ENCODE measurements at places on chromosomes 5 and 9.
A peak's percentile ranks its signal among the peaks of the same experiment; 100 is the strongest.

- peaks cover 2% of the 10 kb centered on the region for H3K4me1 ChIP-seq
- peak within 1 kb of the TSS; percentile 59 for H3K4me3 ChIP-seq
- DNase-seq, result peak; percentile 53
- H3K27ac ChIP-seq, result peak within 1 kb of the TSS; percentile 45
These were observed at the start of gene SUSD1 for GRCh38 chr9:112174965-112175795. Gene SUSD1, minus strand, starts transcription at chr9:112175297. Its CDS starts 62 bp downstream, at chr9:112175235.

- no peak overlapping the region for H3K27ac ChIP-seq
- DNase-seq, result no peak
- H3K36me3 ChIP-seq, result no peaks in the 10 kb centered on the region
- no peaks in the 10 kb centered on the region for H3K4me1 ChIP-seq
- H3K27me3 ChIP-seq, result no peaks in the 10 kb centered on the region
- no peak overlapping the region for H3K4me3 ChIP-seq
These were observed 57.3 kb upstream of the CD180 start for GRCh38 chr5:67253911-67254310.

DNA sequence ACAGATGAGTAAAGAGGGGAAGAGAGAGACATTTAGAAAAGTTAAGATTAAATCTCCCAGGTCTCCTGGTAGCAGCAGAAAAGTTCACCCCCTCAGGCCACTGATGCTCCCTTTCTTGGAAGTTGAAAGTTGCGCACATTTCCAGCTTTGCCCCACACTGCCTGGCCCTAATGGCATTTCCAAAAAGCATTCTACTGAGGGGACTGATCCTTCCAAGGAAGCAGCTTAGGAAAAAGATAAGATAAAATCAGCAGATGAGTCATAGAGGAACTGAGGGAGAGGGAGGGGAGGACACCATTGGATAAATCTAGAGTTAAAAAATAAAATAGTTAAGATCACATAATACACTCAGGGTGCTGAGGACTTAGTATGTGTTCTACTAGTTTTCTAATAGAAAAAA lies 67.6 kb upstream of the SLC12A2 start:
- peaks cover 2% of the 10 kb centered on the region for H3K4me1 ChIP-seq
- H3K27me3 ChIP-seq, result no peaks in the 10 kb centered on the region
- H3K36me3 ChIP-seq, result no peaks in the 10 kb centered on the region
- peak; percentile 68 for DNase-seq
- H3K4me3 ChIP-seq, result no peak overlapping the region

- no peak overlapping the region for H3K27ac ChIP-seq
- no peak overlapping the region for H3K4me3 ChIP-seq
- peak; percentile 88 for DNase-seq
These were observed 379.3 kb downstream of the PLK2 start for GRCh38 chr5:58080573-58080972.

GRCh38 chr9:37032713-37033112 lies 1.4 kb downstream of the PAX5 start:
- H3K36me3 ChIP-seq, result no peaks in the 10 kb centered on the region
- peaks cover 63% of the 10 kb centered on the region for H3K27me3 ChIP-seq
- no peak overlapping the region for H3K27ac ChIP-seq
- no peak for DNase-seq
- peaks cover 3% of the 10 kb centered on the region for H3K4me1 ChIP-seq
- no peak overlapping the region for H3K4me3 ChIP-seq

GRCh38 chr5:157279605-157280239 lies 13.8 kb downstream of the CYFIP2 start:
- no peak for DNase-seq
- H3K4me1 ChIP-seq, result no peaks in the 10 kb centered on the region

DNA sequence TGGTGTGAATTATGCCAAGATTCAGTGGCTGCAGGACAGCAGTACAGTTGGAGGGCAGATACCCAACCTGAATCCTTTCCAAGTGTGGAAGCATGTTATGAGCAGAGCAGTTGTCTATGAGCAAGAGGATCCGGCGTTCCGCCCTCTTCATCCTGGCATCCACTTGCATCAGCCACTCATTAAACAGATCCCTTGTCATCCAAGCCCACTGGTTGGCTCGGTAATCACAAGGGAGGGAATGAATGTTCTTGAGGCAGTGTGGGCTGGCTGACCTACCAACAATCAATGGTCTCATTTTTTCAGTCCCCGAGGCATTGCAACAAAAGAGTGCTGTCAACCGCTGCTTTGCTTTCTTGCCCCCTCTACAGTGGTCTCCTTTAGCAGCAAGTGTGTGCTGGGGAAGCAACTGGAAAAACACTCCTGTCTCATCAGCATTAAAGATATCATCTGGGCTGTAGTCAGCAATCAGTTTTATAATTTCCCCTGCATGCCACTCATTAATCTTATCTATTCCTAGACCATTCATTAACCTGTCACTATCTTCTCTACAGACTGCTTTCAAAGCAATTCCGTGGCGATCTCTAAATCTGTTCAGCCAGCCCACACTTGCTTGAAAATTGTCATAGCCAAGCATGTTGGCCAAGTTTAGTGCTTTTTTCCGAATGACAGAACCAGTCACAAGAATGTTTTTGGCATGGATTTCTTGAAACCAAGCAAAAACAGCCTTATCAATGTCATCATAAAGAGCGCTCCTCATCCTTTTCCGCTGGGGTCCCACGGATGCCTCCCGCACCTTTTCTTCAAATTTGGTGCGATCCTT lies 4.9 kb downstream of the TIGD6 start:
- no peak overlapping the region for H3K4me3 ChIP-seq
- peaks cover 4% of the 10 kb centered on the region for H3K4me1 ChIP-seq
- no peak overlapping the region for H3K27ac ChIP-seq
- H3K36me3 ChIP-seq, result no peaks in the 10 kb centered on the region
- H3K27me3 ChIP-seq, result no peaks in the 10 kb centered on the region

DNA sequence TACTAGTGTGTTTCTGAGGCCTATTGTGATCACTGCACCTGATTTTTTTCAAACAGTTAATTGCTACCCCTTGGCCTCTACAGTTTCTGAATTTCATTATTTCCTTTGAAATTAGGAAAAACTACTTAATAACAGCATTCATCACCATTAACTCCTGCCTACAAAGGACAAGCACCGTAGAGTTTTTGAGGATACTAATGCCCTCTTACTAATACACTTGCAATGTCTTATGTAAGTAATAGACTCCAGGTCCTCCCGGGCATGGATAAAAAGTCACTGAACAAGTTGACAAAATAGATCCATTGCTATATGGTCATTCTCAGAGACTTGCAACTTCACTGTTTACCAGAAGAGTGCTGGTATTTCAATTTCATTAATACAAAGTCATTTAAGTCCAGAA lies 1172.5 kb downstream of the CDH12 start:
- H3K27ac ChIP-seq, result no peak overlapping the region
- H3K4me3 ChIP-seq, result no peak overlapping the region
- no peaks in the 10 kb centered on the region for H3K27me3 ChIP-seq
- DNase-seq, result no peak
- H3K36me3 ChIP-seq, result no peaks in the 10 kb centered on the region

- peak; percentile 72 for DNase-seq
- H3K27me3 ChIP-seq, result no peaks in the 10 kb centered on the region
- H3K36me3 ChIP-seq, result no peaks in the 10 kb centered on the region
- peaks cover 8% of the 10 kb centered on the region for H3K4me1 ChIP-seq
- H3K4me3 ChIP-seq, result no peak overlapping the region
These were observed 25.6 kb downstream of the PDE8B start for GRCh38 chr5:77235846-77236721.

DNA sequence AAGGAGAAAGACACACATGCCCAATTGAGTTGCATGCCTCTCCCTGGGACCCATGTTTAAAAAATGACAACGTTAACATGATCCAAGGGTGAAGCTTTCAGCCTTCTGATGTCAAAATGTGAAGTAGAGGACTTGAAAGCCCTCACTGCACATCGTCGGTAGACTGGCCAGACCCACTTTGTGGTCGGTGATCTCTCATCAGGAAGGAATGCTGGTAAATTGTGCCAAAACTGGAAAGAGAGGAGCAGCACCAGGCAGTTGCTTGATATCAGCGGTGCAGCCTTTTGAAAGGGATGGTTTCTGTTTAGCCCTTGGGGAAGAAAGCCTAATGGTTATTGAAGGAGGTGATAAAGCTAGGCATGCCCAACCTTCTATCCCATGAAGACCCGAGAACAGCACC lies 125.3 kb upstream of the MARCHF11 start:
- no peaks in the 10 kb centered on the region for H3K27me3 ChIP-seq
- no peaks in the 10 kb centered on the region for H3K4me1 ChIP-seq
- no peaks in the 10 kb centered on the region for H3K36me3 ChIP-seq
- H3K4me3 ChIP-seq, result no peak overlapping the region
- no peak for DNase-seq
- no peak overlapping the region for H3K27ac ChIP-seq

DNA sequence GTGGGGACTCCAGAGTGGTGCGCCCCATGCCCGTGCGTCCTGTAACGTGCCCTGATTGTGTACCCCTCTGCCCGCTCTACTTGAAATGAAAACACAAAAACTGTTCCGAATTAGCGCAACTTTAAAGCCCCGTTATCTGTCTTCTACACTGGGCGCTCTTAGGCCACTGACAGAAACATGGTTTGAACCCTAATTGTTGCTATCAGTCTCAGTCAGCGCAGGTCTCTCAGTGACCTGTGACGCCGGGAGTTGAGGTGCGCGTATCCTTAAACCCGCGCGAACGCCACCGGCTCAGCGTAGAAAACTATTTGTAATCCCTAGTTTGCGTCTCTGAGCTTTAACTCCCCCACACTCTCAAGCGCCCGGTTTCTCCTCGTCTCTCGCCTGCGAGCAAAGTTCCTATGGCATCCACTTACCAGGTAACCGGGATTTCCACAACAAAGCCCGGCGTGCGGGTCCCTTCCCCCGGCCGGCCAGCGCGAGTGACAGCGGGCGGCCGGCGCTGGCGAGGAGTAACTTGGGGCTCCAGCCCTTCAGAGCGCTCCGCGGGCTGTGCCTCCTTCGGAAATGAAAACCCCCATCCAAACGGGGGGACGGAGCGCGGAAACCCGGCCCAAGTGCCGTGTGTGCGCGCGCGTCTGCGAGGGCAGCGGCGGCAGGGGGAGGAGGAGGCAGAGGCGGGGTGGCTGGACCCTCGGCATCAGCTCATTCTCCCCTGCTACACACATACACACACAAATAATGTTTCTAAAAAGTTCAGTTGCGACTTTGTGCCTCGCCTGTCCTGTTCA lies 668 bp downstream of the GLIS3 start:
- H3K4me3 ChIP-seq, result peak overlapping the region; percentile 40
- peaks cover 2% of the 10 kb centered on the region for H3K4me1 ChIP-seq
- H3K36me3 ChIP-seq, result no peaks in the 10 kb centered on the region
- DNase-seq, result peak; percentile 51
- H3K27me3 ChIP-seq, result peaks cover 6% of the 10 kb centered on the region

DNA sequence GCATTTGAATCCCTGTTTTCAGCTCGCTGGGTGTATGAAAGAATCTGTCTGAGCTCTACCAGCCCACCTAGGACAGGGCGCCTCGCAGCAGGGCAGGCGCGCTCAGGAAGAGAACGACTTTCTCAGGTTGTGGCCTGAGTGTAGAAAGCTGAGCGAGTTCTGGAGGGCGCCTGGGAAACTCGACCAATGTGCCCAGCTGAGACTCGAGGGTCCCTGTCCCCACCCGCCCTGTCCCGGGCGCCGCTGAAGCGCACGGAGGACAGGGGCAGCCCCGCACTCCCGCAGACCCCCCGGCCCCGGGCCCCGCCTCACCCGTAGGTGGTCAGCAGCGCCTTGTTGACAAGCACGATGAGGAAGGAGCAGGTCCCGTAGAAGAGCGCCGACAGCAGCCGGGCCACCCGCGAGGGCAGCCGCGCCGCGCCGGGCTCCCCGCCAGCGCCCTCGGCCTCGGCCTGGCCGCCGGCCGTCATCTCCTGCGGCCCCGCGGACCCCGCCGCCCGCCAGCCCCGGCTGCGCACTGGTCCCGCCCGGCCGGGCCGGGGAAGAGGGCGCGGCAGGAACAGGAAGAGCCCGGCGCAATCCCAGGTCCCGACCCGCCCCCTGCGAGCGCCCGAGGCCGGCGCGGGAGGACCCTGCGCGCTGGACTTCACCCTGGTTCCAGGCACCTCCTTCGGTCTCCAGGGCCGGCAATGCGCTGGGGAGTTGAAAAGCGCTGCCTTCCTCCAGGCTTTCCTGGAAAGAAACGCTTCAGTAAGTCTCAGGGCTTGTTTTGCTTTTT lies at the start of gene SLC35D2:
Gene SLC35D2 (minus strand): TSS at position 547 of the 778 bp plus-strand sequence. CDS start 77 bp downstream, at position 470.
- H3K36me3 ChIP-seq, result peaks cover 1% of the 10 kb centered on the region
- no peaks in the 10 kb centered on the region for H3K27me3 ChIP-seq
- peaks cover 2% of the 10 kb centered on the region for H3K4me1 ChIP-seq
- peak within 1 kb of the TSS; percentile 53 for H3K4me3 ChIP-seq

DNA sequence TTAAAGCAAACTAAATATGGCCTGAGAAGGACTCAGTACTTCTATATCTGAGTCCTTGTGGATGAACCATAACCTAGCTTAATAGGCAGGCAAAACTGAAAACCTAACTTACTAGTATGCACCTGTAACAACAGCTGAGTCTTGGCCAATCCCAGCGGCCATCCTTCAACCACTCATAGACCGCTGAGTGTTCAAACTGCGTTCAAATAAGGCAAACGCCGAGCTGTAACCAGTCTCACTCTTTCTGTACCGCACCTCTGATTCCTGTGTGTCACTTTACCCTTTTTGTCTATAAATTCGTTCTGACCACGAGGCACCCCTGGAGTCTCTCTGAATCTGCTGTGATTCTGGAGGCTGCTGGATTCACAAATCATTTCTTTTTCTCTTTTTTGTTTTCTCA lies 170.5 kb downstream of the COL23A1 start:
- H3K27me3 ChIP-seq, result no peaks in the 10 kb centered on the region
- no peak overlapping the region for H3K27ac ChIP-seq
- no peak for DNase-seq
- no peak overlapping the region for H3K4me3 ChIP-seq
- H3K4me1 ChIP-seq, result peaks cover 13% of the 10 kb centered on the region
- no peaks in the 10 kb centered on the region for H3K36me3 ChIP-seq

- H3K27me3 ChIP-seq, result no peaks in the 10 kb centered on the region
- H3K4me3 ChIP-seq, result no peak overlapping the region
- no peak for DNase-seq
- H3K36me3 ChIP-seq, result no peaks in the 10 kb centered on the region
These were observed 9.2 kb upstream of the CXCL14 start for GRCh38 chr5:135587721-135588663.

GRCh38 chr5:137478043-137478442 lies 21.1 kb downstream of the SPOCK1 start:
- no peaks in the 10 kb centered on the region for H3K36me3 ChIP-seq
- no peak overlapping the region for H3K27ac ChIP-seq

- H3K36me3 ChIP-seq, result peaks cover 22% of the 10 kb centered on the region
- no peaks in the 10 kb centered on the region for H3K27me3 ChIP-seq
- H3K4me3 ChIP-seq, result no peak overlapping the region
- H3K27ac ChIP-seq, result no peak overlapping the region
- no peaks in the 10 kb centered on the region for H3K4me1 ChIP-seq
These were observed 103.5 kb upstream of the FCN2 start for GRCh38 chr9:134777153-134777552.

DNA sequence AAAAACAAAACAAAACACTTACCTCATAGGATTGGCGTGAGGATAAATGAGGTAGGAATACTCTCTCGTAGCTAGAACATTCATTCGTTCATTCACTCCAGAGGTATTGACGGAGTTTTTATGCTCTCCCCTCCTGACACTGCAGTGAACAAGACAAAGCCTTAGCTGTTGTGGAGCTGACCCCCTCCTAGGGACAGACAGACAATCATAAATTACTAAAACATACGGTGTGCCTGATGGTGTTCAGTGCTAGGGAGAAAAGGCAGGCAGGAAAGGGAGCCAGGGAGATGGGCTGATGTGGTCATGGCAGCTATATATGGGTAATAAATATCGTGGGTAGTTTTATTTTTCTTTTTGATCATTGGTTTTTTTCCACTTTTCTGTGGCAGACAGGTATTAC lies 5.7 kb upstream of the BRD3 start:
- H3K27ac ChIP-seq, result no peak overlapping the region
- H3K27me3 ChIP-seq, result no peaks in the 10 kb centered on the region
- no peak for DNase-seq
- H3K36me3 ChIP-seq, result no peaks in the 10 kb centered on the region
- no peaks in the 10 kb centered on the region for H3K4me1 ChIP-seq

GRCh38 chr5:3007577-3007976 lies 256.1 kb upstream of the IRX2 start:
- H3K4me3 ChIP-seq, result no peak overlapping the region
- DNase-seq, result no peak
- no peaks in the 10 kb centered on the region for H3K27me3 ChIP-seq
- no peaks in the 10 kb centered on the region for H3K36me3 ChIP-seq
